ENCODE measurements at places on chromosomes 6 and 20. TPM values are rescaled to one million over a fixed set of nuclear protein-coding genes. Genes with fewer than 3 reads are reported as not detected.

DNA sequence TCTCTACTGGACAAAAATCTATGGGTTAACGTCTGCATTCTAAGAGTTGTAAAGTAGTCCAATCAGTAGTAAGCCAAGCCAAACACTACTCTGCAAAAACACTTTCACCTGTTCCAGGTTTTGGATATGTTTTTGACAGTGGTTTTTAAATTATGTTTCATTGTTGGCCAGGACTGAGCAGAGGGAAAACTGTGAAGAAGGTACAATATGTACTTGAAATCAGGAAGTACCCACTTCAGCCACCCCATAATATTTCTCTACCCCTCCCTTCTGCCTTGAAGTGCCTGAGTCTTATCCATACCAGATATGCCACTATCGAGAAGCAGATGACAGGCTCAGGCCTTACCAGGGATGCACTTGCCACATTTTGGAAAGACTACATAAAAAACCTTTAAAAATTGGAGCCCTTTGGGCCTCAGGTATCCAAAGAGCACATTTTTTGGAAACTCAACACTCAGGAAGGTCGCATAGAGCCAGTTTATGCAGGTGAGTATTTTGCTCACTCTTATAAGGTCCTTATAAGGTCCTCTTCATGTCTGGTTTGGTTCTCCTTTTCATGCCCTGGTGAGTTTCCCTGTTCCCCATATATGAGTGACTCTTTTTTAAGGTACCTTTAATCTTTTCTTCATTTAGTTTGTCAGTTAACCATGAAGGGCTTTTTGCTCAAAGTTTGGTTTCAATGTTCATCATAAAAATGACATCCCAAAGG lies 859.3 kb upstream of the FLRT3 start:
- no peak for DNase-seq

GRCh38 chr20:32902456-32903420 lies 44.0 kb downstream of the EFCAB8 start:
- peak; percentile 19 for DNase-seq

DNA sequence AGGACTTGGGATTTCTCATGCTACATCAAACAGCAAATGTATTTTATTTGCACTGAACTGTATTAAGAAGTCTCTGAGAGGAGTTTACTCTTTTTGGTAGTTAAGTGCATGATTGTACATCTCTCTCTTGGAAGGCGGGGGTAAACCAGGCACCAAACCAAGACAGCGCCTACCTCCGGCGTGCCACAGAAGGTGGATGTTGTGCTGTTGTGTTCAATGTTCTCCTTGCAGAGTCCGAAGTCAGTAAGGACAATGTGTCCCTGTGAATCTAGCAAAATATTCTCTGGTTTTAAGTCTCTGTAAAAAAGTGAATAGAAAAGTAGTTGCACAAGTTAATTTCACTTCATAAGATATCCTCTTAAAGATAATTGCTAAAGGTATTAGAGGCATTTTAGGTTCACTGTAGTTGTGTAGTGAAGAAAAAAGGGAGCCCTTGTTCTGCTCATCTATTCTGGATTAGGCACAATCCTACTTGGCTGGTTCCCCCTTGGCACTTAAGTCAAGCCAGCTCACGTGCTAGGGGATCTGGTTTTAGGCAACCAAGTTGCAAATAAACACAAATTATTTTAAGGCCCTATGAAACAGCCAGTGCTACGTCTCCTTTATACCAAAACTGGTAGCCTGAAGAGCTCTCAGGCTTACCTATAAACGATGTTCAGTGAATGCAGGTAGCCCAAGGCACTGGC lies 119.7 kb upstream of the SLC2A12 start:
- DNase-seq = no peak

- no peak for DNase-seq
Observed at GRCh38 chr6:85062884-85063283, 298.5 kb upstream of the TBX18 start.

GRCh38 chr6:4913705-4914419 lies 90.0 kb downstream of the RPP40 start:
- DNase-seq = no peak

DNA sequence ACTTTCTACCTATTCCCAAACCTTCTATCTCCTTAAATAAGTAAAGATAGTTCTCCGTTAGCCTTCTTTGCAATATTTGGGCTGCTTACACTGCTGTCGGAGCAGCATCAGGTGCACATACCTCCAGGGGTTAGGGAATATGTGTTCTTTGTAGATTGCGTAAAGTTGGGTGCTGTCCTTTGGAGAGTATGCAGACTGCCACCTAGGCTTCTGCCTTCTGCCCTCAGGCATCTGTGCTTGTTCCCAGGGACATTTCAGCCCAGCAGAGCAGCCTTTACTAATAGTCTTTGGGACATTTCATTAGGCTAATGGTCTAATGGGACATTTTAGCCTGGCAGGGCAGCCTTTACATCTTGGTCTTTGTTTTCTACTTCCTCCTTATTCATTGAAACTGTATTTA lies 260.6 kb downstream of the TPBG start:
- DNase-seq = no peak

DNA sequence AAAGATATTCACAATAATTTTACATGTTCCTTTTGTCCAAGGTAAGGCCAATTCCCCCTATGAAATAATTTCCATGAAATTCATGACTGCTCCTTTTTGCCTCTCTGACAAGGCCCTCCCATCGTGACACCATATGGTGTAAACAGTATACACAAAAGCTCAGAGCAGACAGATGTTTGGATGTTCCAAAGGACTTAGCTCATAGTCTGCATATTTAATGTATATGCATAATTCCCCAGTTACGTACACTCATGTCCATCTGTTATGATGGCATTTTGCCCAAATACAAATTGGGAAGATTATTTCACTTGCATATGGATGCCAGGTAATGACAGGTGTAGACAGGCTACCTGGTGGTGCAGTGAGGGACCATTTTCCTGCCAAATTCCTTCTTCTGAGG lies 376.5 kb downstream of the KHDRBS2 start:
- no peak for DNase-seq

GRCh38 chr6:43838276-43839036 lies 68.4 kb downstream of the VEGFA start:
- DNase-seq = no peak

GRCh38 chr6:149988550-149989346 lies 25.0 kb downstream of the ULBP1 start:
- no peak for DNase-seq

DNA sequence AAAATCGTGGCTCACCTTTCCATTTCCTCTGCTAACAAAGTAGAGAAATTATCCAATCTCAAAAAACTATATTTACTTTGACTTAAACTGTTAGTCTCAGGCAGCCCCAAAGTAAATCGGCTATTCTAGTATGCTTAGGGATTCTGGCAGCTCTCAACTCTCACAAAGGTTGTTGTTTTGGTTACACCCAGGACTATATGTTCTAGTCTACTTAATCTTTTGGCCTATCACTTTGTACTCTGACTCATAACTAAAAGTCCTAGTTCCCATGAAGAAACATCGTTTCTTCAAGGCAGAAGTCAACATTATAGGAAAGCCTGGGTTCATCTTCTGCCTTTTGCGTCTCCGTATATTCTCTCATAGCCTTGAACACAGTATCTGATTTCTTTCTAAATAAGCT lies 42.3 kb downstream of the MYLK4 start:
- DNase-seq = no peak

DNA sequence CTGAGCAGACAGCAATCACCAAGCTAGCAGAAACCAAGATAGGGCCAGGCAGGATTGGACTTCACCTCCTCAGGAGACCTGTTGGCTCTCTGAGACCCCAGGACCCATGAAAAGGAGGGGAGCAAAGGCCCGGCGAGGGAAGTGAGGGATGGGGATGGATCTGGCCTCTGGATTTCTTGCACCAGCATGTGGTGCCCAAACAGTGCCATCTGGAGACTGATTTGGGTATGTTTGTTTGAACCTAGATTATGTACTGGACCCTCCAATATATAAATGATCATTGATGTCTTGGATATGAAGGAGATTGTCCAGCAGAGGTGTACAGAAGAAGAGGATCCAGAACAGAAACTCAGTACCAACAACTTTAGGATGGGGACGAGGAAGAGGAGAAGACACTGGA lies 83.4 kb upstream of the LY86 start:
- DNase-seq = no peak

DNA sequence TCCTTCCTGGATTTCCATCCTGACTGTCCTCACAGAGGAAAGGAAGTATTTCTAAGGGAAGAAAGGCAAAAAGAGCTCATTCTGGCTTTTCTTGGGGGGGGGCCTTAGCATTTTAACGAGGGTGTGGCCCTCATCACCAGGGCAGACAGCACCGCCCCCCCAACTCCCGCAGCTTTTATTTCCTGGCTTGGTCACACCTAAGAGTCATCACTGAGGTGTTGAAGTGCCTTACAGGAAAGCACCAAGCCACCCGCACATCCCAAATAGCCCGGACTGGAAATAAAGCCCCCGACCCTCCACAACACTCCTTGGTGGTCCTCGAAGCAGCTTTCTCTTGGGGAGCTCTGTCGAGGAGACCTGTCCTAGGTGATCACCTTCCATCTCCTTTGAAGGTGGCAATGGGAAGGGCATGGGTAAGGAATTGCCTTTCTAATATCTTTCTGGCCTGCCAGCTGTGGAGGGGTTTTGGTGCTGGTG lies 1.3 kb downstream of the PTK7 start:
- no peak for DNase-seq

GRCh38 chr20:33306228-33306627 lies 23.2 kb downstream of the BPIFB1 start:
- no peak for DNase-seq

- DNase-seq = no peak
Observed at GRCh38 chr20:64048402-64049044, 916 bp downstream of the SOX18 start.

DNA sequence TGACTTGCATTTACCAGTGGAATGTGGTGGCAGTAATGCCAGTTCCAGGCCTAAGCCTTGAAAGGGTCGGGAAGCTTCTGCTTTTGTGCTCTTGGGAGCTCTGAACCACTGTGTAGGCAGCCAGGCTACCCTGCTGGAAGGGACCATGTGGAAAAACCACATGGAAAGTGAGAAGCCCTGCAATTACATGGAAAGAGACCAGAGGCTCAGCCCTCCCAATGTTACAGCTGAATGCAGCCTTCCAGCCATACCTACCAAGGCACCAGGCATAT lies 14.9 kb upstream of the KCNB1 start:
- no peak for DNase-seq

DNA sequence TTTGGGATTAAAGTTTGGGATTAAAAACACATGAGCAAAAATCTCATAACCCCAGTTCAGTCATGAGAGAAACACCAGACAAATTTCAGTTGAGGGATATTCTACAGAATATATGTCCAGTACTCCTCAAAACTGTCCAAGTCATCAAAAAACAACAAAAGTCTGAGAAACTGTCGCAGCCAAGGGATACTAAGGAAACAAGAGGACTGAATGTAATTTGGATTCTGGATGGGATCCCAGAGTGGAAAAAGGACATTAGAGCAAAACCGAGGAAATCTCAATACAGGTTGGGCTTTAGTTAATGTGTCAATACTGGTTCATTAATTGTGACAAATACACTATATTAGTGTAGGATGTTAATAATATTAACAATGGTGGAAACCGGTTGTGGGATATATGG lies 219.3 kb downstream of the BCKDHB start:
- peak; percentile 78 for DNase-seq

DNA sequence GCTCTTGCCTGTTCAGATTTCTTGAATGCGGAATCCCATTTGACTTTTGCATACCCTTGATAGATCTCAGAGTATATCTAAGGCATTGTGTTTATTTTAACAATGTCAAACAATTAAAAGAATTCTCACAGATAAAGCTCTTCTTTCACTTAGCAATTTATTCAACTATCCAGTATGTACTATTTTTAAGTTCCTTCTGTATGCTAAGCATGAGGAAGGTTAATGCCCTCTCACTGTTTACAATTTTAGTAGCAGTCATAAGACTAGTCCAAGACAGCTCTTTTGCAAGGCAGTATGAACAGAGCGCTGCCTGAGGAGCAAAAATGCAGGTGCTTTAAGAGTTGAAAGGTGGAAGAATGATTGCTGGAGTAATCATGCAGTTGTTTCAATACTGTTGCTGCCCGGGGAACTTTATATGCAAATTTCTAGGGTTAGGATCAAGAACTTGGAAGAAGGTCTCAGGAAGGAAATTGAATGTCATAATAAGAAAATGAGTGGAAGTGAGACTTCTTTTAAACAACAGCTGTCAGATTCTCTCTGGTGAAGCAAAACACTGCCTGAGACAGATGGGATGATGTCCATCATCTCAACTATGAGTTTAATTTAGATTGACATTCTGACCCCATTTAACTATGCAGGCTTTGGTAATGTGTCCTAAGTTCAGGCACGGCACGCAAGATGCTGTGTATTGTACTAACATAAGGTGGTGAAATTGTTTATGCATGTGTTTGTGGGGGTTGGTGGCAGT lies 1303.5 kb upstream of the CITED2 start:
- DNase-seq = no peak

DNA sequence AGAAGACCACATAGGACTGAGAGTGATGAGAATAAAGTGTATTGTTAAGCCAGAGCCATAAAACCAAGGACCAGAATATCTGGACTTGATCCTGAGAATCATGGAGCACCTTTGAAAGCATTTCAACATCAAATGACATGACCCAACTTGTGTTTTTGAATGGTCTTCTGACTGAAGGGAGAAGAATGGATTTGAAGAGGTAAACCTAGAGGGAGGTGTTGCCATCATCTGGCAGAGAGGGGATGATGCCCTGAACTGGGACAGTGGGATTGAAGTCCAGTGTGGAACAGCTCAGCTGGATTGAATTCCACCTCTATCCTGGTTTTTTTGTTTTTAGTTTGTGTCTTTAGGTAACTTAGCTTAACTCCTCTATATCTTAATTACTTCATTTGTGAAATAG lies 570.0 kb downstream of the TBC1D32 start:
- DNase-seq = no peak

Gene GPX5
- not detected for polyA plus RNA-seq

Gene TCF21
- polyA plus RNA-seq = 0.04 TPM

Gene STX11
- polyA plus RNA-seq = 3.0 TPM

Gene TPD52L2
- 87.2 TPM for polyA plus RNA-seq

Gene EYA4
- 27.1 TPM for polyA plus RNA-seq

Gene GABRR1
- polyA plus RNA-seq = 1.1 TPM

Gene LHFPL5
- polyA plus RNA-seq = not detected

Gene PRDM1
- polyA plus RNA-seq = 5.2 TPM

Gene SPATA25
- 9.2 TPM for polyA plus RNA-seq

Gene CITED2
- 93.0 TPM for polyA plus RNA-seq

Gene RBM24
- 380 TPM for polyA plus RNA-seq

Gene SLC24A3
- polyA plus RNA-seq = 28.9 TPM

Gene COX4I2
- polyA plus RNA-seq = 9.2 TPM

Gene GGT7
- polyA plus RNA-seq = 21.1 TPM

Gene FLRT3
- polyA plus RNA-seq = 6.0 TPM

All from hindlimb muscle (tissue), 1 donor.